Activated CD4-positive, alpha-beta T cell treated with anti-CD3 and anti-CD28 coated beads for 4 hours (primary cell): ENCODE measurements at places on chromosomes 6 and 20.

GRCh38 chr6:1726341-1726768 is 116.6 kb downstream of the FOXC1 start:
- DNase-seq, result no peak

GRCh38 chr20:44901974-44902373 is 7.9 kb upstream of the PABPC1L start:
- DNase-seq, result no peak

GRCh38 chr6:154402081-154402780 is 45.6 kb upstream of the IPCEF1 start:
- no peak for DNase-seq

DNA sequence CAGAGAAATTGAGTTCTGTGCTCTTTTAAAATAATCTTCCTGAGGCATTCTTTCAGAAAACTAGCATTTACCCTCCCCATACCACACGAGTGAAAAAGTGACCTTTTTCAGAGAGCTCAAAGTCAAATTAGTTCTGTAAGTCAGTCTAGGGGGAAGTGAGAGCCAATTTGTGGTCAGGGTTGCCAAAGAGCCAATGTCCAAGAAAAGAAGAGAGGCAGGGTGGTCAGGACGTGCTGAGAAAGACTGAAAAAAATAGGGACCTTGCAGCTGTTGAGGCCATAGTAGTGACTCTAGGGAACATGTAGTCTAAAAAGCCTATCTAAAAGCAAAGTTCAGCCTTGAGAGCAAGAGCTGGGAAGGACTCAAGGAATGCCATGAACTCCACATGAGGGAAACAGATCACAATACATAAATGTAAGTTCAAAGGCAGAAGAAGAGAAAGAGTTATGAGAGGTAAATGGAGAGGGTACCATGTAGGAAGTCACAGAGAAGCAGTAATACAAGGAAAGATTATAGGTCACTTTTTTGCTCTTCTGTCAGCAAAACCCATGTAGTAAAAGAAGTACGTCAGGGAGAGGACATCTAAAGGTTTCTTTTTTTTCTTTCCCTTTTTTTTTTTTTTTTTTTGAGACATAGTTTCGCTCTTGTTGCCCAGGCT is 565.1 kb upstream of the FLRT3 start:
- DNase-seq, result no peak

DNA sequence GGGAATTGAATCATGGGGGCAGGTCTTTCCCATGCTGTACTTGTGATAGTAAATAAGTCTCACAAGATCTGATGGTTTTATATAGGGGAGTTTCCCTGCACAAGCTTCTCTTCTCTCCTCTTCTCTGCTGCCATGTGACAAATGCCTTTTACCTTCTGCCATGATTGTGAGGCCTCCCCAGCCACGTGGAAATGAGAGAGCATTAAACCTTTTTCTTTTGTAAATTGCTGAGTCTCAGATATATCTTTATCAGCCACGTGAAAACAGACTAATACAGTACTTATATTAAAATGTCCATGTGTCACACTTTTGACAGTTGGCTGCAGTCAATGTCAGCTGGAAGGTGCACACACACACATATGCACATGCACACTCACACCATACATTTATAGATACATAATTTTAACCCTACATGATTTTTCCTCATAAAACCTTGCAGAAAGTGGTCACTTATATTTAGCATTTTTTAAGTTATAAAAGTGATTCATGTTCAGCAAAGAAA is 128.9 kb downstream of the OTOR start:
- no peak for DNase-seq

GRCh38 chr6:169163411-169163901 is 90.2 kb downstream of the THBS2 start:
- DNase-seq, result no peak

- no peak for DNase-seq
These were observed 7.0 kb upstream of the OR14J1 start for GRCh38 chr6:29294499-29294914.

DNA sequence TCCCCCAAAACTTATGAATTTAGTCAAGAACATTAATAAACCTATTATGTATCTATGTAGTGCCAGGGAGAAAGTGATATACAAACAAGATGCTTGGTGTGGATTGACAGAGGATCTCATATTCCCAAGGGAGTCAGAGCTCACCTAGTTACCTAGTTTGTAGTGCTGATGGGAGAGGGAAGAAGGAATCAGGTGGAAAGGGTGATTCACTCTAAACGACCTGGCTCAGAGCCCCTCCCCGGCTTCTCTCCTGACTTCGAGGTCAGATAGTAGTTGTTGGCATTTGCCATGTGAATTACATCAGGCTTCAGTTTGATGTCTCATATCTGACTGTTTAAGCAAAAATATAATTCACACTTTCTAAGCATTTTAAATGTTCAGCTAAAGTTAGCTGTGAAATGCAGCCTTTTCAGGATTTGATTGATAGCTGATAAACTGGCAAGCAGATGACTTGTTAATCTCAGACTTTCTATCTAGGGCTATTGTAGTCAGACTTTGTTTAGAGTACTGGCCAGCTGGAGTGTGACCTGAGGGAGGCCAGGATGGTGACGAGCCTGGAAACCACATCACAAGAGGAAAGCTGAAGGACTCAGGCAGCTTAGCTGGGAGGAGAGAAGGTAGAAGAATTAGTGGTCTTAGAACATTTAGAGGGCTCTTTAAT is 123.7 kb downstream of the AKAP7 start:
- DNase-seq, result no peak

DNA sequence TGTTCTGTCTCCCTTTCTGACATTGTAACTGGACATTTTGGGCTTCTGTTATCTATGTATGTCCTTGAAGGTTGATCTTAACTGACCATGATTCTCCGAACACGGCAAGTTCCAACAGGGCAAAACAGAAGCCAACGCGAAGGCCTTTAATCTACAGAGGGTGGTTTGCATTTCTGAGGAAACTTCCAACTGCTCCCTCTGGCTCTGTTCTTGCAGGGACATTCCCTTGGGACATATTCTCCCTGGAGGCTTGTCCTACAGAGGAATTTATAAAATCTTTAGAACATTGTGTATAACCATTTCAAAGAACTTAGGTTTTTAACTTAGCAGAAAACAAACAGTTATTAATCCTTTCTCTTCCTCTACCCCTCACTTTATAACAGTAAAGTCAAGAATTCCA is 189.0 kb upstream of the CDYL start:
- DNase-seq, result no peak
